ENCODE measurements at places on chromosomes 1 and 21. TPM values are rescaled to one million over a fixed set of nuclear protein-coding genes. Genes with fewer than 3 reads are reported as not detected.

- peak; percentile 64 for ATAC-seq
Measured at GRCh38 chr1:38964140-38964548, 22.5 kb upstream of the RHBDL2 start.

The FAM163A gene
- total RNA-seq = not detected

The RHEX gene
- total RNA-seq = not detected

DNA sequence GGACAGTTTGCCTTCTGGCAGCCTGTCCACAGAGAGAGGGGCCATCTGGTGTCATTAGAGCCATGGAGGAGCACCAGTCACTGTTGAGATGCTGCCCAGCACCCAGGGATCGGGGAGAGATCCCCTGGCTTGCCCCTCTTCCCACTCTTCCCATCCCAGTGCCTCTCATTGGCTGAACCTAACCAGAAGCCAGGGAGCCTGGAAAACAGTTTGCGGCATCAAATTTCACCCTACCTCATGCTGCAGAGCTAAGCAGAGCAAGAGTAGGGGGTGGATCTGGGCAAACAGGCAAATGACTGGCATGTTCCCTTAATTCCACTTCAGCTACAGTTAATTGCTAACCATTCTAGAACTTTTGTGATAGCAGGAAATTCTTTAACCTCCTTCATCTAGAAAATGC lies 19.1 kb downstream of the TRAF5 start:
- ATAC-seq = no peak

The HLX gene
- 0.11 TPM for total RNA-seq

The LCE1B gene
- not detected for total RNA-seq

The HUNK gene
- 0.85 TPM for total RNA-seq

GRCh38 chr1:86733340-86733739 lies 29.0 kb downstream of the SH3GLB1 start:
- no peak for ATAC-seq

All from activated T-helper 17 cell treated with anti-CD3 and anti-CD28 coated beads, Interleukin-2, amount 50 U/mL, for 72 hours (primary cell).